Foreskin keratinocyte (primary cell): ENCODE measurements at places on chromosomes 5 and 9. TPM values are rescaled to one million over a fixed set of nuclear protein-coding genes. Genes with fewer than 3 reads are reported as not detected.

IFNK gene
- 55.8 and 72.0 TPM in 2 replicates for total RNA-seq

DOCK8 gene
- total RNA-seq = 1.6 TPM in 2 replicates

DCAF12 gene
- 29.6 and 31.0 TPM in 2 replicates for total RNA-seq

ZNF622 gene
- 35.8 and 38.7 TPM in 2 replicates for total RNA-seq

LARP1 gene
- total RNA-seq = 129 and 149 TPM in 2 replicates

F2RL2 gene
- total RNA-seq = 0.04 TPM in 1 of 2 replicates, not detected in the other

PCDHA3 gene
- not detected in 2 replicates for total RNA-seq

FOXD4 gene
- 0.10 and 0.14 TPM in 2 replicates for total RNA-seq

NR2F1 gene
- not detected in 2 replicates for total RNA-seq

ABLIM3 gene
- total RNA-seq = 4.7 and 10.1 TPM in 2 replicates
